ENCODE measurements at places on chromosomes 7 and 10. TPM values are rescaled to one million over a fixed set of nuclear protein-coding genes. Genes with fewer than 3 reads are reported as not detected.

Gene ENTPD1
- total RNA-seq = not detected

Gene FBXO24
- total RNA-seq = 0.17 TPM

Gene GHRHR
- not detected for total RNA-seq

Gene FKBP6
- total RNA-seq = not detected

Gene NME8
- total RNA-seq = not detected

Gene SLC26A3
- not detected for total RNA-seq

Gene ADAM8
- 46.0 TPM for total RNA-seq

Gene UPK3B
- 4.0 TPM for total RNA-seq

Gene AS3MT
- total RNA-seq = 1.7 TPM

Gene SUGCT
- total RNA-seq = 128 TPM

Gene TAS2R5
- total RNA-seq = 3.5 TPM

Gene ACTR1A
- 72.1 TPM for total RNA-seq

Gene RBP4
- not detected for total RNA-seq

Gene ADRB1
- total RNA-seq = 0.37 TPM

Gene SFTPA1
- total RNA-seq = not detected

Gene EXOC6
- 4.6 TPM for total RNA-seq

Gene C10orf62
- not detected for total RNA-seq

Gene WNT2
- total RNA-seq = not detected

Gene PUS7
- 19.8 TPM for total RNA-seq

Gene MKX
- 13.8 TPM for total RNA-seq

Gene ASAH2
- 2.2 TPM for total RNA-seq

Gene OR2A5
- not detected for total RNA-seq

Gene TRIM73
- total RNA-seq = 2.9 TPM

Gene STOX1
- total RNA-seq = 0.17 TPM

Gene VWC2
- not detected for total RNA-seq

Gene GJD4
- total RNA-seq = not detected

Gene PALD1
- total RNA-seq = under 0.01 TPM

Gene ADIRF
- total RNA-seq = 57.0 TPM

Gene LIPN
- total RNA-seq = not detected

Gene CUBN
- 0.67 TPM for total RNA-seq

Gene TDRD1
- total RNA-seq = 0.17 TPM

Gene HMX3
- not detected for total RNA-seq

Gene GDF10
- not detected for total RNA-seq

Gene ANKRD2
- 0.83 TPM for total RNA-seq

Gene AOAH
- not detected for total RNA-seq

Gene AP1S1
- total RNA-seq = 107 TPM

Gene SOSTDC1
- not detected for total RNA-seq

Gene H2BK1
- total RNA-seq = not detected

Gene FAM25G
- not detected for total RNA-seq

Gene LRRD1
- under 0.01 TPM for total RNA-seq

Gene SUV39H2
- 8.5 TPM for total RNA-seq

Gene H2AZ2
- 102 TPM for total RNA-seq

Gene MYOZ1
- total RNA-seq = not detected

Gene ITGA8
- total RNA-seq = 0.17 TPM

Gene IMMP2L
- 19.9 TPM for total RNA-seq

Gene PDE1C
- 109 TPM for total RNA-seq
